H9 (cell line): ENCODE measurements at places on chromosomes 5 and 9. TPM values are rescaled to one million over a fixed set of nuclear protein-coding genes. Genes with fewer than 3 reads are reported as not detected.

VLDLR gene
- total RNA-seq: 16.6 and 19.1 TPM in 2 replicates

DNA sequence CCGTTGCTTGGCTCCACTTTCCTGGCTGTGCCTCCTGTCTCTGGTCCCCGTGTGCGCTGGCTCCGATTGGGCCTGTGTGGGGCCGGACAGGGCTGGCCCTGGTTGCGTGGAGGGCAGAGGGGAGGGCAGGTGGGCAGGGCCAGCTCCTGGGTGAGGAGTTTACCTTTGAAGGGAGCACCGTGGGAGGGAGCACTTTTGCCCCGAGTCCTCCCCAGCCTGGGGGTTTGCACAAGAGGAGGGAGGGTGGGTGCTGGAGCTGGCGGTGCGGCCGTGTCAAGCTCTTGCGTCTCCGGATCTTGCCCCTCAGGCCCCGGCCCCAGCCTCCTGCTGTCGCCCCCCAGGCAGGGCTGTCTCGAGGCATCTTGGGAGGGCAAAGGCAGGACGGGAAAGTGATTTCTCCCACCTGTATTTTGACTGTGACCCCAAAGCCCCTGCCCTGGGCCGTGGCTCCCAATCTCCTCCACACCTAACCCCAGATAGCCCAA, 48.3 kb upstream of the EXOC3 start:
- DNase-seq: peak; percentile 26

DNA sequence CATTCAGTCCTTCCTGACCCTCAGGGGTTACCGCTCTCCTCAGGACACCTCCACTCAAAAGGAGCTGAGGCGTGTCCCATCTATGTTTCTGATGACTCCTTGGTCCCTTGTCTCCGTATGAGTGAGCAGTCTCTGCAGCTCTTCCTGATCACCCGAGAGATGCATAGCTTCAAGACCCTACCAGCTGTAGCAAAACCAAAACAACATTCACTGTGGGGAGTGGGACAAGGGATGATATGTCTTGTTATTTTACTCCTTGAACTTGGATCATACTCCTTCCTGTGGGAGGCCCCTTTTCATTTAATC, 14.4 kb downstream of the GLDC start:
- no peak for DNase-seq

IL33 gene
- total RNA-seq: not detected in 2 replicates

GRCh38 chr5:92641031-92641962, 939.7 kb downstream of the NR2F1-AS1 start:
- DNase-seq: no peak

DNA sequence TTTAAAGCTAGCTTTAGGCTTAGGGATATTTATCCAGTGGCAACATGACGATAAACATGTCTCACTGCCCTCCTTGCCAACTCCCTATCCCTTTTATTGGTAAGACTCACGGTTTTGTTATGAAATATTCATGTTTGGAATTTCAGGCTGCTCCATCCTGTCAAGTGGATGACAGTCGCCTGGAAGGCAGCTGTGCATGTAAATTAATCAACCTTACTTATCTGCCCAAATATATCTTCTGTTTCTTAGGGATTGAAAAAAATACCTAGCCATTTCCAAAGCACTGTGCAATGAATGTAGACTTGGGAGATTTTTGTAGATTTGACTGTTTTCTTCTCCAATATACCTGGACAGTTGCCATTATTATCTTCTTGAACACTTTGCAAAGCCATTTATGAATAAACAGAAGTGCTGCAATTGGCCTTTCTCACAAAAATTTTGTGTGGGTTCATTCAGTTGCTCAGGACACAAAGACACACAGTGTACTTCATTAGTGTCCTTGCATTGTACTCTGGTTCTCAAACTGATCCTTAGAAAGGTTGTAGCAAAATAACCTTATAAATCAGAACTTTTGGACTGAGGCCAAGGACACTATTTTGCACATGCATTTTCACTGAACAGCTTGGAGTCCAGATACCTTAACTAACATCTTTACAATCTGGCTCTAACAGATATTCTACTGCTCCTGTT, 889.4 kb upstream of the SEMA6A start:
- no peak for DNase-seq

GRCh38 chr5:81212211-81212751, 20.8 kb upstream of the CKMT2 start:
- no peak for DNase-seq
